ENCODE measurements at places on chromosomes 6 and 20. TPM values are rescaled to one million over a fixed set of nuclear protein-coding genes. Genes with fewer than 3 reads are reported as not detected.
A peak's percentile ranks its signal among the peaks of the same experiment; 100 is the strongest.

DNA sequence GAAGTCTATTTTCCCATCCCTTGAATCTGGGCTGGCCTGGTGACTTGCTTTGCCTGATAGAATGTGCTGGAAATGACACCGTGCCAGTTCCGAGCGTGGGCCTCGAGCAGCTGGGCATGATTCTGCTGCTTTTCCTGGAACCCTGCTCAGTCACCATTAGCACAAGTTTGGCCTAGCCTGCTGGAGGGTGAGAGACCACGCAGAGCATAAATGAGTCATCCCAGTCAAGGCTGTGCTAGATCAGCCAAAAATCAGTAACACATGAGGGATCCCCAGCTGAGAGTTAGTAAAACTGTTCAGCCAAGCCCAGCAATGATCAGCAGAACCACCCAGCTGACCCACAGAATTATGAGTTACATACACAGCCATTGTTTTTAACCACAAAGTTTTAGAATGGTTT lies 74.8 kb upstream of the TOP1 start:
- no peak for DNase-seq

GRCh38 chr6:18595774-18596530 lies 208.8 kb downstream of the RNF144B start:
- DNase-seq, result peak; percentile 63

GRCh38 chr20:37414224-37415035 lies 68.5 kb downstream of the SRC start:
- no peak for DNase-seq

DNA sequence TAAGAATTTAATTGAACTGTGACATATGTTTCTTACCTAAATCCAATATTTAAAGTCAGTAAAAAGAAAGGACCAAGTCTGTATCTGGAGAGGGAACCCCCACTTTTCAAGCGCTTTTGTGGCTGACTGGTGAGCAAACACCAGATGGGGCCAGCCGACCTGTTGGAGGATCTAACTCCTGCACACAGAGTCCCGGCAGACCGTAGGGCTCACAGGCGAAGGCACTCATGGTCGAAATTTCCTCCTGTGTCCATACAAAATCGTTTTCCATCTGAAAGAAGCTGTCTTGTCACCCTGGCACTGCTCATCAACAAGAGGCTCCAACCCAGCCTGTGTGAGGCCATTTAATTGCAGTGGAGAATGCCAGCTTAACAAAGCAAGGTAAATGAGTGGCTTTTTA lies 94.0 kb downstream of the SCML4 start:
- DNase-seq, result no peak

DNA sequence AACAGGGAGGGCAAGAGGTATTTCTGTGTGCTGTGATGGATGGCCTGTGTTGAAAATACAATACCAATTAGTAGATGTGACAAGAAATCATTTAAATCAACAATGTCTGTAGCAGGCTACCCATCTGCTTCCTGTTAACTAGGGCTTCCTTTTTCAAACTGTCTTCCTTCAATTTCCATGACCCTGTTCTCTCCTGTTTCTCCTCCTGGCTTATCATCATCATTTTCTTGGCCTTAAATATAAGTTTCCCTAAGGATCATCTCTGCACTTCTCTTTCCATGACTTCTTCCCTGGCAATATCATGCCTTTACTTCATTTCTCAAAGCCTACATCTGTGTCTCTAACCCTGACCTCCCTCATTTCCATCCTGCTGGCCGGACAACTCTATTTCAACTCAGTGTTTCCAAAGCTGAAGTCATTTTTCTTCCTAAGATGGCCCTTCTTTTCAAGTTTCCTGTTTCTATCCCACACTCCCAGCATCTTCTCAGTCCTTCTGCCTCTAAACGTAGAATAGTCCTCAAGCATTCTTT lies 18.2 kb downstream of the ZC2HC1B start:
- no peak for DNase-seq

GRCh38 chr6:17998003-17998402 lies 10.6 kb upstream of the KIF13A start:
- no peak for DNase-seq

GRCh38 chr6:41055149-41055548 lies 2.1 kb downstream of the APOBEC2 start:
- DNase-seq, result no peak

DNA sequence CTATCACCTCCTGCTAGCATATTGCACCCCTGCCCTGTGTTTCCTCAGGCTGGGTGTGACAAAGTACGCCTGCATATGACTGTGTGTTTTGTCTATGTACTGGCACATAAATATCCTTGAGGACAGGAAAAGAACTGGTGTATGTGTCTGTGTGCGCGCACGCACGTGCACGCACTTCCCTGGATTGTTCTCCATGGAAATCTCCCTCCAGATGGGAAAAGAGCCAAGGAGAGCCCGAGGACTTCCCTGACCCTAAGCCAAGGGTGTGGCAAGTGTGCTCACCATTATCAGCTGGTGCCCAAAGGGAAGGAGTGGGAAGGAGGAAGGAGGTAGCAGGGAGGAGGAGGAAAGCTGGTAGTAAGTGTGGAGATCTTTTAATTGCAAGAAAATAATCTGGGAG lies 117.6 kb downstream of the HIVEP2 start:
- DNase-seq, result no peak

DNA sequence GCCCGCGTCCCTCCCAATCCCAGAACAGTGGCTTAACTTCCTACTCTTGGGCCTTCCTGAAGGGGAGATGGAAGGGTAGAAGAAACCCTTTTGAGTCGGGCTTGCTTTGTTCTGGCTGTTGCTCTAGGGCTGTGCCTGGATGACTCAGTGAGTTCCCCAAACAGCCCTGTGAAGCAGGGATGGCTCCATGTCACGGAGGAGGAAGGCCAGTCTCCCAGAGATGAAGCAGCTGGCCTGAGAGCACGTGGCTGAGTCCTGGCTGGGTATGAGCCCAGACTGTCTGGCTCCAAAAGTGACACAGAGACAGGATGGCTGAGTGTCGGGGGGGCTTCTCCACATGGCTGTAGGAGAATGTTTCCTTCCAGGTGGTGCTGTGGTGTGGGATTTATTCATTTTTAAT lies 4.6 kb downstream of the SYTL3 start:
- peak; percentile 72 for DNase-seq

DNA sequence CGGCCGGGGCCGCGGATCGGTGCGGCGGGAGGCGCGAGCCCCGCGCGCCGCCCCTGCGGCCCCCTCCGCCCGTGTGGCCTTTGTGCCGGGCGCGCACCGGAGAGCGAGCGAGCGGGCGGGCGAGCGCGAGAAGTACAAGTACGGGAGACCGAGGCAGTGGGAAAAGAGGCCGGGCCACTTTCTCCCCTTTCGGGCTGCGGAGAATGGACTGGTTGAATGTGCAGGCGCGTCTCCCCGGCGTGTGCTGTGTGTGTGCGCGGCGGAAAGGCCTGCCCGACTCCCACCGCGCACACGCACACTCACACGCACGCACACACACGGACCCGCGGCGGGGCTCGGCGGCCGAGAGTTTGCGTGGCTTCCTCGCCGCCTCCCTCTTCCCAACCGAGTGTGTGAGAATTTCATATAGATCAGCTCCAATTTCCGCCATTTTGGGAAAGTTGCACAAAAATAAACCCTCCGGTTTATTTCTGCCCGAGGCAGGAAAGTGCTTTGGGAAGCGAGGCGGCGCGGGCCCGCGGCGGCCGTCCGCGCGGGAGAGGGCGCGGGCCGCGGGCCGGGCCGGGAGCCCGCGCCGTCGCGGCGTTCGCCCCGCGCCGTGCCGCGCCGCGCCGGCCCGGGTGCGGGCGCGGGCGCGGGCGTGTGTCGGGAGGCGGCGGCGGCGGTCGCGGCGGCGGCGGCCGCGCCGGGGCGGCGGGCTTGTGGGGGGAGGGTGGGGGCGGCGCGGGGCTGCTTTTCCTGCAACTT lies 1.1 kb downstream of the L3MBTL3 start:
- no peak for DNase-seq

- DNase-seq, result no peak
These were observed 17.6 kb upstream of the SRSF3 start for GRCh38 chr6:36576578-36576977.

GRCh38 chr6:16760516-16761470 lies at the start of gene ATXN1:
TSS of gene ATXN1 (minus strand) at chr6:16761460.
- DNase-seq, result peak; percentile 64

- DNase-seq, result no peak
These were observed 837.8 kb downstream of the QKI start for GRCh38 chr6:164252291-164252690.

GRCh38 chr20:25280051-25280573 lies 32.2 kb downstream of the PYGB start:
- no peak for DNase-seq

GRCh38 chr6:95917034-95917433 lies 98.7 kb upstream of the FUT9 start:
- no peak for DNase-seq

DNA sequence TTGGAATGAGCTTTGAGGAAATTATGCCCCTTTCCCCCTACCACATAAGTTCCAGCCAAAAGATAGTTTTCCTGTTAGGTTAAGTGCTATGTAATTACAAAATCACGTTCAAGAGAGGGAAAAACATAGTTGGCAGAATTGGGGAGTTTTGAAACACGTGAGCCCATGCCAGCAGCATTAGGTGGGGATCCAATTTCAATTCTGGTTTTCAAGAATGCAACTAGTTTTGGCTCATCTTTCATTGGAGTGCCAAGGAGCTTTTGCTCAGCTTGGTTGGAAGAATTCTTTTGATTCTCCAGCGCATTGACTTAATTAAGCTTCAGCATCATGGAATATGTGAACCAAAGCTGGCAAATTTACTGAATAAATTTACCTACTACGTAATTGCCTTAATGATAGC lies 95.9 kb downstream of the SAMD5 start:
- DNase-seq, result no peak

DNA sequence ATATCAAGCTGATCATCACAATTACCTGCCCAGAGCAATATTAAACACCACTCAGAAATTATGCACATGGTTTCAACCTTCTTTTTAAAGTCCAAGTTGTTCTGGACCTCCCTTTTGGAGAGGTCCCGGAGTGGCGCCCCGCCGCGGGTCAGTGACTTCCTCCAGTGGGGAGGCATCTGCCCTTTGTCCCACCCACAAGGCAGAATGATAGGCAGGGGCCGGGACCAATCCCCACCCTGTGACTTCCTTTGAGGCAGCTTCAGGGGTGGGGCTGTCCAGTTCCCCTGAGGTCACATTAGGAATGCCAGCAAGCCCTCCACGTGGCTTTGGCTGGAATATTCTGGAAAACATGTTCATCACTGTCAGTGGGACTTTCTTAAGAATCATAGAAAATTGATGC lies 207.0 kb downstream of the ANKRD60 start:
- no peak for DNase-seq

DNA sequence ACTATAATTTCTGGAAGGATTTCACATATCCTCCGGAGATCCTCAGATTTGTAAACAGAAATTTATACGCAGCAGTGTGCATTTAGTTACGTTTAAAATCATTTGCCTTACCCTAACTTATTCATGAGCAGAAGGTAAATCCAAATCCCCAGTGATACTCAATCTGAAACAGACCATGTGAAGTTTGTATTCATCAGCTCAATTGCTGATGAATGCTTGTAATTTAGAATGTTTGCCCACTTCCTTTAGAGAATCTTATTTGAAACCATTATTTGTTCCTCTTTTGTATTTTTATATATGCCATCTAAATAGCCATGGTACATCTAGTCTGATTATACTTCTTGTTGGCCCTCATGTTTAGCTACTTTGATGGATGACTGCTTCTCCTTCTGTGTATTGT lies 15.4 kb downstream of the TAAR1 start:
- DNase-seq, result no peak

DNA sequence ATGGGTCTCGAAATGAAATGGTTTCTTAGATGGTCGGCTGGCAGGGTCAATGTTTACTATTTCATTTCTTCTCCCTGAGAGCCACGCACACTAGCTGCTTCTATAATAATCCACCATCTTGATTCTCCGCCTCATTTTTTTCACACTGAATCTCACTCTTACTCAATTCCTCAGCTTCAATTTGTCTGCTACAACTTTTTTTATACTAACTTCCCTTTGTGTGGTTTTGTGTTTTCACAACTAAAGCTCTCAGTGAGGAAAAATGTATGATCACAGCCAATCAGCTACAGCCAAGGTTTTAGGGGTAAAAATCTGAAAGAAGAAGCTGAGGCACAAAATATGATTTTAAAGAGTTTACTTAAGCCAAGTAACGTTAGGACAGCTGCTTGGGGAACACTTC lies 1309.4 kb downstream of the EPHA7 start:
- no peak for DNase-seq

- peak; percentile 96 for DNase-seq
These were observed at the start of gene PTPRK for GRCh38 chr6:128520436-128521281. TSS of gene PTPRK (minus strand) at chr6:128520599. CDS start at chr6:128520358, 241 bp downstream.

DNA sequence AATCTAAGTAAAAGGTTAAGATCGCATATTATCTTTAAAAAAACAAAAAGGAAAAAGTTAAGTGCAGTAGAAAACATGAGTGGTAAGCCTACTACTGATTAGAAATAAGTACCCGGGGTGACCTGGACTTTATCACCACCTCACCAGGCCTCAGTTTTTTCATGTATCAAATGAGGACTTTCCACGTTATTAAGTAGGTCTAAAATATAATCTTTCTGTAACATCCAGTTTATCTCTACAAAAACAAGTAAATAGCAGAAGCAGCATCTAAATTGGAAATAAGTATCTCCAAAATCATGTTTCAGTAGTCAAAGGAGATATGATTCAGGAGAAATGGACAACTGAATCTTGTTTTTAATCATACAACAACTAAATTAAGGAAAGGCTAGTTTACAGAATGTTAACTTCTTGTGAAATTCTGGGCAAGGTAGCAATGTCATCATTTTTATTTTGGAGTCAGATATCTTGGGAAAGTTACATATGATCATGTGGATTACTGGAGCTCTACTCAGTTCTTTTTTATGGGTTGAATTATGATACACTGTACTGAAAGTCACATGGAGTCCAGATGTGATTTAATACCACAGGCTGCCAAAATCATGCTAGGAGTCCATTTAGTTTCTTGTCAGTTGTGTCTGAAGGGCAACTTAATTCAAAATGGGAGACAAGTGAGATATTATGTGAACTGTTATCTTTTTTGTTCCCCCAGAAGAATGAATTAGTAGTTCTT lies 114.7 kb upstream of the PRL start:
- DNase-seq, result no peak

DSP gene
- total RNA-seq, result 67.4 TPM

TRIM10 gene
- total RNA-seq, result not detected

GPR63 gene
- 3.0 TPM for total RNA-seq

SCUBE3 gene
- 2.0 TPM for total RNA-seq

HMGN3 gene
- total RNA-seq, result 270 TPM

IL17F gene
- total RNA-seq, result not detected

FRK gene
- 0.57 TPM for total RNA-seq

OXT gene
- total RNA-seq, result not detected

EFCAB8 gene
- total RNA-seq, result not detected

All from Daoy (cell line).